ENCODE measurements at places on chromosomes 11 and 22.

- DNase-seq, result no peak
Measured at GRCh38 chr22:27424319-27424718, 377.2 kb downstream of the MN1 start.

DNA sequence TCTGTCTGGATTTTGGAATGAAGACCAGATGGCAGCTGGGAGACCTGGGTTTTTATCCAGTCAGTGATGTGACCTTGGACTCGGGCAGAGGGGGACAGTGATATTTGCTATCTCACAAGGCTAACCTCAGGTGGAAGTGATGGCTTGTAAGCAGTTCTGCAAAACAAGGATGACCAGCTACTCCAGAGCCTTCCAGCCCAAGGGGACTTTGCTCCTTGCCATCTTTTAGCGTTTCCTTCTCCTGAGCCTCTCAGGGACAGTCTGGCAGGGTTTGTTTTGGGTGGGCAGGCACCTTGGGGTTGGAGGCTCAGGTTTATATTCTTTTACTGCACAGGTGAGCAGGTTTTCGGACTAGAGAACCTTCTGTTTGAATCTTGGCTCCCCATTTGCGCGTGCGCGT, 9.5 kb upstream of the OSBP2 start:
- no peak for DNase-seq

- peak; percentile 29 for DNase-seq
Measured at GRCh38 chr11:86740628-86741483, 59.5 kb upstream of the PRSS23 start.

GRCh38 chr11:40338739-40339138, 1120.7 kb downstream of the LRRC4C start:
- DNase-seq, result no peak

DNA sequence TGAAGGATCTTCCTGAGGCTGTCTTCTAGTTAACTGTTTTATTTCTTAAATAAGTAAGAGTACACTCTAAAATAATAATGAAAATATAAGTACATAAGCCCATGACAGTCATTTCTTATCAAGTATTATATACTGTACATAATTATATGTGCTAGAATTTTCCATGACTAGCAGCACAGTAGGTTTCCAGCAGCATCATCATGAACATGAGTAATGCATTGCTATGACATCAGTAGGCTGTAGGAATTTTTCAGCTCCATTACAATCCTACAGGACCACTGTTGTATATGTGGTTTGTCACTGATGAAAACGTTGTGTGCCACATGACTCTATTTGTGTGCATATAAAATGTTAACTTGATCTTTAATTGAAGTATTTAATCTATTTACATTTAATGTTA, 22.0 kb downstream of the ZNF202 start:
- DNase-seq, result no peak

- DNase-seq, result no peak
Measured at GRCh38 chr11:62132191-62132590, 8.4 kb downstream of the INCENP start.

DNA sequence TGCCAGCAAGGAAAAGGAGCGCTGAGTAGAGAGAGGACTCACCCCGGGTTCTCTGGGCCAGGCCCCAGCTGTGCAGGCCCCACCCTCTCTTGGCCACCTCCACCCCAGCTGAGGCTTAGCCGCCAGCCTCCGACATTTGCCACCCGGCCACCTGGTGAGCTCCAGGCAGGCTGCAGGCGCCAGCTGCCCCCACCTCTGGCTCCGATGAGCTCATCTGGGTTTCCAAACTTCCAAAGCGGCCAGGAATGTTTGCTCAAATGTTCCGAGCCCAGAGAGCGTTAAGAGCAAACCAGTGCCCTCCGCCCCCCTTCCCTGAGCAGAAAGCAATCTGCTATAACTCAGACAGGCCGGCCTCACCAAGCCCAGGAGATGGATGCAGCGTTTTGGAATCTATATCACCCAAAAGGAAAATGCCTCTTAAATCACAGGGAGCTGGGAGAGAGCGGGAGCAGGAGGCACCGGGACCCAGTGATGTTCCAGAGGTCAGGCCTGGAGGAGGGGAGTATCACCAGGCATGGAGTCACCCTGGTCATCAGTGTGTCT, 9.1 kb upstream of the MN1 start:
- no peak for DNase-seq

- no peak for DNase-seq
Measured at GRCh38 chr11:67227726-67228125, 38.5 kb upstream of the GRK2 start.

- no peak for DNase-seq
Measured at GRCh38 chr11:36383195-36383594, 87.1 kb downstream of the PRR5L start.

DNA sequence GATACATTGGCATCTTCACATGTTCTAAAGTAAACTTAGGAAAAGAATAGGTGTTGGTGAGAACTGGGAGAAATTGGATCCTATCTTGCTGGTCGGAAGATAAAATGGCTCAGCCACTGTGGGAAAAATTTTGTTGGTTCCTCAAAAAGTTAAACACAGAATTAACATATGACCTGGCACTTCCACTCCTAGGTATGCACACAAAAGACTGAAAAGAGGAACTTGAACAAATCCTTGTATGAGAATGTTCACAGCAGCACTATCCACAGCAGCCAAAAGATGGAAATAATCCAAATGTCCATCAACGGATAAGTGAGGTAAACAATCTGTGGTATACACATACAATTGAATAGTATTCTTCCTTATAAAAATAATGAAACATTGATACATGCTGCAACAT, 4.8 kb upstream of the TPH1 start:
- no peak for DNase-seq

- no peak for DNase-seq
Measured at GRCh38 chr11:27497911-27498310, 8.7 kb downstream of the LIN7C start.

DNA sequence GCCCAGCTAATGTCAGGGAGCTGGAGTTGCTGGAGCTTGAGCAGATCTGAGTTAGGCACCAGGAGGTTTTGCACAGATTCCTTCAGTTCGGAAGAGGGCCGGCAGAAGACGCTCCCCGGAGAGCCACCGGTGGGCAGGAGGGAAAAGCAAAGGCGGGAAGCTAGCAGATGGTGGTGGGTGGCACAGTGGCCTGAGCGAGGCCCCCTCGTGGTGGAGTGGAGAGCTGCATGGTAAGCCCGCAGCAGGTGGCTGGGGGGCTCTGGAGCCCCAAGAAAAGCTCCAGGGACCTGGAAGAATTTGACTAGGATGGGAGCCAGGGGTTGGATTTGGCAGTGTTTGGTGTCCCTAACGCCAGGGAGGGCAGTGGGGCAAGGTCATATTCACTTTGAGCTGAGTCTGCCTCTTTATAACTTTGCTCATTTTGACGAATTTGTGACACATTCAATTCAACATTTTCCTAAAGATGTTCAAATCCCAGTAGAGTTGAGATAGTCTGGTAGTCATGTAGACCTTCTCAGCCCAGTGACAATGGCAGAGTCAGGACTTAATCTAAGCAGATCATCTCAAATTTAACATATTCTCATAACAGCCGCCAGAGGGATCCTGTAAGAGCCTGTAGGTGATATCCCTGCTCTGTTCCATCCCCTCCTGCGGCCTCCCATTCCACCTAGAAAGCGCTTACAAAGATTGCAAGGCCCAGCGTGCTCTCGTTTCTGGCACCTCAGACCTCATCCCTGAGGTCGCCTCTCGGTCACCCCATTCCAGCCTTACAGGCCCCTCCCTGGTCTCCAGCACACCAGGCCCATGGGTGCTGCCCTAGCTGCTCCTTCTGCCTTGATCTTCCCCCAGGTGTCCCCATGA, 57.9 kb downstream of the TRIM29 start:
- peak; percentile 18 for DNase-seq

- DNase-seq, result no peak
Measured at GRCh38 chr11:27239305-27239942, 123.6 kb downstream of the CCDC34 start.

GRCh38 chr11:100674212-100674611, 12.9 kb upstream of the ARHGAP42 start:
- no peak for DNase-seq

- DNase-seq, result no peak
Measured at GRCh38 chr22:36619797-36620399, 83.7 kb downstream of the CACNG2 start.

DNA sequence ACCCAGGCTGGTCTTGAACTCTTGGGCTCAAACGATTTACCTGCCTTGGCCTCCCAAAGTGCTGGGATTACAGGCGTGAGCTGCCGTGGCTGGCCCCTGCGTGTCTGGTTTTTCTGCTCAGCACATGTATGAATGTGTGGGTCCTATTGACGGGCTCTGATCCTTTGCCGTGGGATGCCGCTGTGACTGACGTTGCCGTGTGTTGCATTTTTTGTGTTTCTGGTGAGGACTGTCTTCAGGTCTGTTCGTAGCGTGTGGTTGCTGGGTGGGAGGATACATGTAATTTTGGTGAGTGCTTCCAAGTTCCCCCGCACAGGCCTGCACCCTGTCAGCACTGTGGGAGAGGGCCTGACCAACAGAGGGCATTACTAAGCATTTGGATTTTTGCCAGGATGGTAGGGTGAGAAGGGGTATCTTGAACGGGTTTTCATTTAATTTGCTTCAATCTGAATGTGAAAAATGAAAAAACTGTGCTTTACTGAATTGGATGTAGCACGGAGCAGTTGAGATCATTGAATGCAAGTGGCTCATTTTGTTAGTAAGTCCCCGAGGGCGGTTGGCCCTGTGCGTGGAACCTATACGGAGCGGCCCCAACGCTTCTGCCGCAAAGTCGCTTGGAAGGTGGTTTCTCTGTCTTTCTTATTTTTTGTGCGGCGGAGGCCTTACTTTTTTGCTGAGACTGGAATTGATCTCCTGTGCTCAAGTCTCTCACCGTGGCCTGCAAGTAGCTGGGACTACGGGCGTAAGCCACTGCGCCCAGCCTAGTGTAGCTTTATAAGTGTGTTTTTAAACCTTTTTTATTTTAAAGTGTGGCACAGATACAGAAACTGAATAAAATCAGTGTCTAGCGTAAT, 8.2 kb downstream of the ZBED4 start:
- DNase-seq, result no peak

- peak; percentile 42 for DNase-seq
Measured at GRCh38 chr22:42283278-42284201, 13.1 kb upstream of the TCF20 start.

DNA sequence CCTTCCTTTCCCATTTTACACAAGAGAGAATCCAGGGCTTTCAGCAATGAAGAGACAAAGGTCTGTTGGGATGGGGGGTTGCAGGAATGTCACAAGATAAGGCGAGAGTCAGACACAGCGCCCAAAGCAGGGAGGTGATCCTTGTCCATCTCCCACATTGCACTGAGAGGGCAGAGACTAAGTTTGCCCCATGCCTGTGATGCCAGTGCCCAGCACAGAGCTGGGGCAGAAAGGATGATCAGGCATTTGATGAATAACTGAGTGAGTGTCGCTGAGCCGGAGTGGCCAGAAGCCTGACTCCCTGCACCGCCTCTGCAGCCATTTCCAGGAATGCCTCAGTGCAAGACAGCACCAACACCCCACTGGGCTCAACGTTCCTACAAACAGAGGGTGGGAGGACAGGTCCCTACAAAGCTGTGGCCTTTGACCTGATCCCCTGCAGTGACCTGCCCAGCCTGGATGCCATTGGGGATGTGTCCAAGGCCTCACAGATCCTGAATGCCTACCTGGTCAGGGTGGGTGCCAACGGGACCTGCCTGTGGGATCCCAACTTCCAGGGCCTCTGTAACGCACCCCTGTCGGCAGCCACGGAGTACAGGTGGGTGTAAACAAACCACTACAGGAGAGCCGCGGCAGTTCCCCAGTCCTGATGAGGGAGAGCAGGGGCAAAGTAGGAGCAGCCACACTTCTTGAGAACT, 2.3 kb downstream of the UPK3A start:
- DNase-seq, result no peak

GRCh38 chr11:75280227-75280701, 39.7 kb downstream of the TPBGL start:
- DNase-seq, result peak; percentile 85

DNA sequence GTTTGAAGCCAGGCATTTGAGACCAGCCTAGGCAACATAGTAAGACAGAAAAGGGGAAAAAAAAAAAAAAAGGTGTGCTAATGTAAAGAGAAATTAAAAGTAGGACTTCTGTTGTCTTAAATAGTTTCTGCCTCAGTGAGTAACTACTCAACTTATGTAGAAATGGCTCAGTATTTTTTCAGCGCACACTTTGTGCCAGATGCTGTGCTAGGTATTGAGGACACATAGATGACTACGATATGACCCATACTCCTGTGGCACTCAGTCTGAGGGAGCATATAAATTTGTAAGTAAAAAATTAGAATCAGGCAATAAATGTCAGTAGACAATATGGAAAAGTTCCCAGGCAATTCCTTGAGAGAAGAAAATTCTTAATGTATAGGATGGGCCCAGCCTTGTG, 93.9 kb downstream of the YAP1 start:
- DNase-seq, result no peak

DNA sequence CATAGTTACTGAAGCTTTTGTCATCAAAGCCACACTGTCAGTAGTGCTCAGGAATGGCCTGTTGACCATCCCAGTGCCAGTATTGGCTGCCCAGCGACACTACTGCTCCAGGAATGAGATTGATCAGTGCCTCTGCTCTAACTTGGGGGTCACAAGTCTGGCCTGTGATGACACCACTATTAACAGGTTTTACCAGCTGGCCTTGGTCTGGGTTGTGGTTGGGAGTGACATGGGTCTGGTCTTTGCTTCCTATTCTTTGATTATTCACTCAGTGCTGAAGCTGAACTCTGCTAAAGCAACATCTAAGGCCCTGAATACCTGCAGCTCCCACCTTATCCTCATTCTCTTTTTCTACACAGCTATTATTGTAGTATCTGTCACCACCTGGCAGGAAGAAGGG, 21.5 kb downstream of the OR56B4 start:
- DNase-seq, result no peak

- DNase-seq, result no peak
Measured at GRCh38 chr11:130180896-130181294, 21.3 kb downstream of the ST14 start.

DNA sequence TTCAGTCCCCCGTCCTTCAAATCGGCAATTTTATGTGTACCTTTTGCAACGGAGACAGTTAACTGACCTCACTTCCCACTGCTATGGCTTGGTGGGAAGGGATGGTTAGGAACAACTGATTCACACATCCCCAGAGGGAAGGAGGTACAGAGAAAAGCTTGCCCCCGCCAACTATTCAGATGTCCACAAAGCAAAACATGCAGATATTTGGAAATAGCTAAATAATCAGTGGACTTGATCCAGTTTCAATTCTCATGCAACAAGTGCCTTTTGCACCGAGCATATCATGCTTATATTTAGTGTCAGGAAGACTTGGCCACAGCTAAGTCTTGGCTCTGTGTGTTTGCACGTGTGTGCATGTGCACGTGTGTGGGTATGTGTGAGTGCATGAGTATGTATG, 144.6 kb downstream of the SNX19 start:
- DNase-seq, result no peak

- DNase-seq, result no peak
Measured at GRCh38 chr22:48923165-48923865, 904.4 kb downstream of the BRD1 start.
